ENCODE measurements at places on chromosomes 2 and 18. TPM values are rescaled to one million over a fixed set of nuclear protein-coding genes. Genes with fewer than 3 reads are reported as not detected.

DNA sequence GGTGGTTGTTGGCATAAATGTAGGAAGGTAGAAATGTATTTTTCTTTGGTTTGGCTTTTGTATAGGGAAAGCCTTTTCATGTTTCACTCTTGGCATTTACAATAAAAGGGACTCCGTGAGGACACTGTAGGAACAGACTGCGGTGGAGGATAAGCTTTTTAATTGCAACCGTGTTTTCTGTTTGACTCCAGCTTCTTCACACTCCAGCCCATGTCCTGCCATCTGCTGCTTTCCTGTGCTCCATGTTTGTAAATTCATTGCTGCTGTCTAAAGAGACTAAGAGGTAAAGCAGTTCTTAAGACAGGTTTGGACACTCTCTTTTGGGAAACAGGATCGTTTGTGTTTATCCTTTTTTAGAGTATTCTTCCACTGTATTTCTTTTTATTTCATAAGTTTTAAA, 33.3 kb downstream of the WDR75 start:
- H3K4me3 ChIP-seq, result no peak overlapping the region
- H3K4me1 ChIP-seq, result no peaks in the 10 kb centered on the region
- H3K36me3 ChIP-seq, result peaks cover 38% of the 10 kb centered on the region
- no peaks in the 10 kb centered on the region for H3K27me3 ChIP-seq
- DNase-seq, result no peak
- H3K27ac ChIP-seq, result no peak overlapping the region

GRCh38 chr2:6963727-6964126, 46.5 kb downstream of the RNF144A start:
- DNase-seq, result no peak
- H3K4me3 ChIP-seq, result no peak overlapping the region
- no peak overlapping the region for H3K27ac ChIP-seq
- H3K4me1 ChIP-seq, result peaks cover 2% of the 10 kb centered on the region
- peaks cover 4% of the 10 kb centered on the region for H3K36me3 ChIP-seq
- no peaks in the 10 kb centered on the region for H3K27me3 ChIP-seq

- H3K36me3 ChIP-seq, result no peaks in the 10 kb centered on the region
- H3K27me3 ChIP-seq, result no peaks in the 10 kb centered on the region
- no peak overlapping the region for H3K4me3 ChIP-seq
- H3K27ac ChIP-seq, result no peak overlapping the region
- H3K4me1 ChIP-seq, result no peaks in the 10 kb centered on the region
Measured at GRCh38 chr2:120857422-120857821, 121.8 kb downstream of the GLI2 start.

DNA sequence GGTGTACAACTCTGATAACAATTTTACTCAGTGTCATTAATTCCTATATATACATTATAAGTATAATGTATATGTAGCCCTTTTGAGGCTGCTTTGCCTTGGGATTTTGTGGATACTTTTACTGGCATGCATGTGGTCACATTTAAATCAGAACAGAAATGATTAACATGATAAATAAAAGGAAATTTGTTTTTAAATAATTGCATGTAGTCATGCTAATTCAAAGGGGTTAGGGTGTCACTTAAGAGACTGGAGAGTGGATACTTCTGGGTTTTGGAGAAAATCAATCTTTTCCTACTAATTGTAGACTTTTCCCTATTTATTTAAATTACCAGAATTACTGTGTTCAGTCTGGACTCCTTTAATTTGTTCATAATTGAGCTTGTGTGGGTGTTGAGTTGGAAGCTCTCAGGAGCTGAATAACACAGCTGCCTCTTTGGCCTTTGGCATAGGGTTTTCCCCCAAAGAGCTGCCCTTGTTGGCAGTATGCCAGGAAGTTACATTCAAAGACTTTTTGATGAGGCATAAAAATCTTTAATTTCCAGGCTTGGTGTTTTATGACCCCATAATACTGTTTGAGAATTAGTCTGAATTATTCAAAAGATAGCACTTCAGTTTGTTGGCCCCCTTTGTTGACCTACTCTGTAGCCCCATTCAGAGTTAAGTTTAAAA, 484.7 kb upstream of the NRP2 start:
- no peaks in the 10 kb centered on the region for H3K36me3 ChIP-seq
- H3K4me1 ChIP-seq, result peaks cover 2% of the 10 kb centered on the region
- H3K27me3 ChIP-seq, result no peaks in the 10 kb centered on the region
- no peak overlapping the region for H3K4me3 ChIP-seq
- DNase-seq, result peak; percentile 60

- H3K4me3 ChIP-seq, result no peak overlapping the region
- H3K27me3 ChIP-seq, result no peaks in the 10 kb centered on the region
- no peaks in the 10 kb centered on the region for H3K36me3 ChIP-seq
- H3K4me1 ChIP-seq, result no peaks in the 10 kb centered on the region
- H3K27ac ChIP-seq, result no peak overlapping the region
Measured at GRCh38 chr2:175854665-175855064, 147.4 kb downstream of the LNPK start.

DNA sequence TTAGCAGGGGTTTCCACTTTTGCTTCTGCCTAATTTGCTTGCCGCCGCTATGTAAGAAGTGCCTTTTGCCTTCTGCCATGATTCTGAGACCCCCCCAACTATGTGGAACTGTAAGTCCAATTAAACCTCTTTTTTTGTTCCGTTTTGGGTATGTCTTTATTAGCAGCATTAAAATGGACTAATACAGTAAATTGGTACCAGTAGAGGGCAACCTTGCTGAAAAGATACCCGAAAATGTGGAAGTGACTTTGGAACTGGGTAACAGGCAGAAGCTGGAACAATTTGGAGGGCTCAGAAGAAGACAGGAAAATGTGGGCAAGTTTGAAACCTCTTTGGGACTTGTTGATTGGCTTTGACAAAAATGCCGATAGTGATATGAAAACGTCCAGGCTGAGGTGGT, 216.1 kb upstream of the FSIP2 start:
- H3K4me3 ChIP-seq, result no peak overlapping the region
- no peaks in the 10 kb centered on the region for H3K4me1 ChIP-seq
- DNase-seq, result no peak
- no peaks in the 10 kb centered on the region for H3K36me3 ChIP-seq
- no peaks in the 10 kb centered on the region for H3K27me3 ChIP-seq

- DNase-seq, result no peak
- no peaks in the 10 kb centered on the region for H3K36me3 ChIP-seq
- H3K27ac ChIP-seq, result no peak overlapping the region
- H3K27me3 ChIP-seq, result no peaks in the 10 kb centered on the region
- H3K4me1 ChIP-seq, result no peaks in the 10 kb centered on the region
Measured at GRCh38 chr2:1069847-1070246, 119.2 kb downstream of the SNTG2 start.

DNA sequence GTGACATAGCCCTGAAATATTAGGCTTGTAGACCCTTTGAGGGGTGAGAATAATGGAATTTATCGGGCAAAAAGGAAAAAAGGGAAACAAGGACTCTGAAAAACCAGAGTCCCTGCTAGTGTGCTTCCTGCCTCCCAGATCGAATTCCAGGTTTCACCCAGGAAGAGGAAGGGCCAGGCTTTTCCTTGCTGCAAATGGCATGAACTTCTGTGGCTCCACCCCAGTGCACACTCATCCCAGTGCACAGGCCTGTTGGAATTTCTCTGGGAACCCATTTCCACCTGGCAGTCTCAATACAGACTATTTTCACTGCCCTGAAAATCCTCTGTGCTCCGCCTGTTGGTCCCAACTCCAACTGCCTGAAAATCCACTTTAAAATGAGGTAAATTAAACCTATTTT, 29.9 kb downstream of the C18orf54 start:
- H3K4me1 ChIP-seq, result no peaks in the 10 kb centered on the region
- DNase-seq, result no peak
- H3K36me3 ChIP-seq, result no peaks in the 10 kb centered on the region
- H3K27me3 ChIP-seq, result peaks cover 7% of the 10 kb centered on the region
- H3K4me3 ChIP-seq, result no peak overlapping the region

GRCh38 chr2:12300019-12300602, 416.6 kb upstream of the TRIB2 start:
- no peak for DNase-seq

GRCh38 chr2:158943973-158944372, 24.5 kb upstream of the TANC1 start:
- no peaks in the 10 kb centered on the region for H3K27me3 ChIP-seq
- no peaks in the 10 kb centered on the region for H3K36me3 ChIP-seq
- H3K27ac ChIP-seq, result no peak overlapping the region

- H3K4me3 ChIP-seq, result no peak overlapping the region
- no peaks in the 10 kb centered on the region for H3K4me1 ChIP-seq
- no peak for DNase-seq
- H3K36me3 ChIP-seq, result no peaks in the 10 kb centered on the region
- no peaks in the 10 kb centered on the region for H3K27me3 ChIP-seq
Measured at GRCh38 chr2:53600815-53601214, 166.8 kb upstream of the CHAC2 start.

- no peak overlapping the region for H3K27ac ChIP-seq
- H3K4me3 ChIP-seq, result no peak overlapping the region
- no peaks in the 10 kb centered on the region for H3K4me1 ChIP-seq
- no peak for DNase-seq
- H3K27me3 ChIP-seq, result no peaks in the 10 kb centered on the region
Measured at GRCh38 chr2:233768076-233768475, 8.0 kb downstream of the UGT1A1 start.

DNA sequence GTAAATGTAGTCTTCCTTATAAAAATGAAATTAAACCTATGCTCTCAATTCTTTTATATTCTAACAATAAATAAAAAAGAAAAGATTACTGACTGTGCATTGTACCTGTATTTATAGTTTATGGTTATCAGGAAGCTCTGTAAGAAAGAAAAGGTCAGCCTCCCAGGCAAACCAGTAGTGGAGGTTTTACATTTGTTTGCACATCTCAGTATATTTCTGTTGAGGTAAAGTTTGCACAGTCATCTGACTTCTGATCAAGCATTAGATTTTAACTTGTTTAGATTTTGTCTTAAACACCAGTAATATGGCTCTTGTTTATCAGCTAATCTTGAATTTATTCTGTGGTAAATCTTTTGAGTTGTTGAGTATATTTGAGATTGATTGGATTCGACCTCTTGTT, 37.1 kb downstream of the CCNT2 start:
- no peak for DNase-seq
- H3K36me3 ChIP-seq, result no peaks in the 10 kb centered on the region
- H3K4me3 ChIP-seq, result no peak overlapping the region
- H3K27me3 ChIP-seq, result no peaks in the 10 kb centered on the region

The AGXT gene
- total RNA-seq, result 0.88 TPM

The CD28 gene
- total RNA-seq, result 118 TPM

The ZDBF2 gene
- total RNA-seq, result 14.5 TPM

The C18orf54 gene
- 2.7 TPM for total RNA-seq

Data from T-cell (primary cell).